ENCODE measurements at places on chromosomes 1 and 21. TPM values are rescaled to one million over a fixed set of nuclear protein-coding genes. Genes with fewer than 3 reads are reported as not detected.
A peak's percentile ranks its signal among the peaks of the same experiment; 100 is the strongest.

Gene SLC22A15
- total RNA-seq, result 2.5 TPM

Gene NIT1
- 35.0 TPM for total RNA-seq

Gene LMX1A
- total RNA-seq, result 0.98 TPM

- no peak for DNase-seq
Observed at GRCh38 chr1:166152978-166153377, 13.8 kb downstream of the FAM78B start.

GRCh38 chr1:19096036-19096833 is 113.8 kb downstream of the UBR4 start:
- DNase-seq, result no peak

DNA sequence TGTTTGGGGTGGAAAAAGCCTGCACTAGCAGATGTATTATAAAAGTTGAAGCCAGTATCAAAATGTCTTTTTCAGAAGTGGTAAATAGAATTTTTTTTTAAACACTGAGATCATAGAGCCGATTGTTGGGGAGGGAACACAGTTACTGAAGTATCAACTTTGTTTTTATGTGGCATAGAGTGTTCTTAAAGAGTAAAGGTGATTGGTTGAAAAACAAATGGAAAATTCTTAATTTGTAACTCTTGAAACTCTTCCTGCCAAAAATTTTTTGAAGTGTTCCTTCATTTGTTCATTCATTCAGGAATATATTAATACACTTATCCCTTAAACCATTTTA is 83.3 kb downstream of the DISP1 start:
- DNase-seq, result no peak

- DNase-seq, result peak; percentile 34
Observed at GRCh38 chr1:211361202-211361601, 34.6 kb downstream of the TRAF5 start.

DNA sequence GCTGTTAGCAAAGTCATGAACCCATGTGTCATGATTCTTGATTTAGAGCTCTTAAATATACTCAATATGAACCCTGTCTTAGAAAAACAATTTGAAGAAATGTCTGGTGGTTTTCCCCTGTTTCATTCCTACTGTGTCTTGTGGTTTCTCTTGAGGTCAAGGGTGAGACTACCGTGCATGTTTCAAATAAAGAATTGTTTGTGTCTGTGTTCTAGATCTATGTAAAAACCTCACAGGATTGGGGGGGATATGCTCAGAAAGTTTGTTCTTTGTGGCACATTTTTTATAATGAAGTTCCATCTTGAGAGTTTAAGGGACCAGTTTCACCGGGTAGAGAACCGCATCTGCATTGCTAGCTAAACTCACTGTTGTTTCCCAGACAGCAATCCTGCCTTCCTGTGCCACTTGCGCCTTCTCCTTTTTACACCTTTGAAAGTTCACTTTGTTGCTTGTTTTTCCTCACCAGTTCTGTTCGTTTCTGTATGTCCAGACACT is 30.9 kb upstream of the CACYBP start:
- no peak for DNase-seq
